ENCODE measurements at places on chromosomes 7 and 10.

DNA sequence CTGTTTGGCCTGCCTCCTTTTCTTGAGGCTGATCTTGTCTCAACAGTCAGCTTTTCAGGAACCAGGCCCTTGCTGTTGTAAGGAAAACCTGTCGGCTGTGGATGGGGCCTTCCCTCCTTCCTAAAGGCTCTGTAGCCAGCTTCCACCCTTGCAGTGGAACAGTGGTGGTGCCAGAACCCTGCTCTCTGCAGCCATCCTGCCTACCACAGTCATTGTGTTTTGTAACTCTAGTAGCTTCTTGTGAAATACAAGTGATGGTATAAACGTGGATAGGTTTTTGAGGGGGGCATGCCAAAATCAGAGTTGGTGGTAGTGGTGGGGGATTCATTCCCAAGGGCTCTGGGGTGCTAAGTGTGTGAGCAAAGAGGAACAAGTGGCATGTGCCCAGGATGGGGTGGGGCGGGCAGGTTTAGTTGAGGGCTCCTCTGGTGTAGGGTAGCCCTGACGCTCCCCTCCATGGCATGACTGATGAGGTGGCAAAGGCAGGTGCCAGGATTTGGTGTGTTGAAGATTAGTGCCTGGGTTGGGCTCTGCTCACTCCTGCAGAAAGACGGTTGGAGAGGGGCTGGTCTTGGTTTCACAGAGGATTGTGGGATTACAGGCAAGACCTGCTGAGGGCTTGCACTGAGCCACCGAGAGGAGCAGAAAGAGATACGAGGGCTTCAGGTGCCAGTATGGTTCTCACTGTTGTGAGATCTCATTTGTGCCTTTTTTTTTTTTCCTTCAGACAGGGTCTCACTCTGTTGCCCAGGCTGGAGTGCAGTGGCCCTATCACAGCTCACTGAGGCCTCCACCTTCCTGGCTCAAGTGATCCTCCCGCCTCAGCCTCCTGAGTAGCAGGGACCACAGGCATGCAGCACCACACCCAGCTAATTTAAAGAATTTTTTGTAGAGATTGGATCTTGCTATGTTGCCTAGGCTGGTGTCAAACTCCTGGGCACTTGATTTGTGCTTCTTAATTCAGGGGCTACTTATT is 7.4 kb downstream of the TSPAN14 start:
- no peak for DNase-seq

DNA sequence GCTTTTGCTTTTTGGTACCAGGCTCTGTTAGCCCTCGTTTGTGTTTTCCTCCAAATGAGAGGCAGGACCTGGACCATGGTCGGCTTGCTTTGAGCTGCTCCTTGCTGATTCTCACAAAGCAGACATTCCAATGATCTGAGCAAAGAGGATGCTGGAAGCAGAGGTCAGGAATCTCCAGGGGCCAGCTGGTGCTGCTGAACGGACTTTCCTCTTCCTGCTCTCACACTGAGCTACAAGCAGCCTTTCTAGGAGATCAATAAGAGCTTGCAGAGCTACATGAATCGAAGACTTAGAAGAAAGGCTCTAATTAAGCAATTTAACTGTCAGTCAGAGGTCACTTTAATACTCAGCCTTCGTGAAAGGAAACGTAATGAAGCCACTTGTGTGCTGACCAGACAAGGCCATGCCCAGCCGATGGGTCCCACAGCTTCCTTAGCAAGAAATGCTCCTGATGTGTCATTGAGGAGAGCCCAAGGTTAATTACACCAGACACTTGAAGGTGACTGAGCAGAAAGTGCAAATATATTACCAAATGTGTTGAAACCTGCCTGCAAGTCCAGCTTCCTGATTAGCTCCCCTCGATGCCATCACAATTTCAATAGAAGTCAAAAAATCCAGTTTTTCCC is 151.3 kb upstream of the RSU1 start:
- peak; percentile 87 for DNase-seq

DNA sequence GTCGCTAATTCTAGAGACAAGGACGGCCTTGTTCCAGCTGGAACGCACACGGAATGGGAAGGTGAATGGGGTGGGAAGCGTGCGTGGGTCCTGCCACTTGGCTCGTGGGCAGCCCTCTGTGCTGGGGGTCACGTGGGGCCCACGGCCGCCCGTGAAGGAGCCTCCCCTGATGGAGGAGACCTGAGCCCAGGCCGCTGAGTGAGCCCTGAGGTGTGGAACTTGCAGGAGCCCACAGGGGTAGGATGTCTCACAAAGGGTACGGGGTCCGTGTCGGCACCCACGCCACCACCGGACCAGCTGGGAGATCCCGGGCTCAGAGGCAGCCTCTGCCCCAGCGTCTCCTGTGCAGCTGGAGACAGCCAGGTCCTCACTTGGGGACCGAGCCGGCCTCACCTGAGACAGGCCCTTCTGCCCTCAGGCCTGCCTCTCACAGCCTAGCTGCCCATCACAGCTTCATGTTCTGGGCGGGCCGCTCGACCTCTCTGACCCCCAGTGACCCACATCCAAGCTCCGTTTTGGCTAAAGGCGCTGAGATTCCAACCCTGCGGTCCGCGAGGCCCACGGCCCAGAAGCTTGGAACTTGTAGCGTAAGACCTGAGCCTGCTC is 84.8 kb downstream of the FOXL3 start:
- no peak for DNase-seq

GRCh38 chr10:127372361-127372760 is 176.0 kb upstream of the INSYN2A start:
- DNase-seq = no peak

- DNase-seq = no peak
Measured at GRCh38 chr10:88119160-88119559, 255.7 kb downstream of the PTEN start.

DNA sequence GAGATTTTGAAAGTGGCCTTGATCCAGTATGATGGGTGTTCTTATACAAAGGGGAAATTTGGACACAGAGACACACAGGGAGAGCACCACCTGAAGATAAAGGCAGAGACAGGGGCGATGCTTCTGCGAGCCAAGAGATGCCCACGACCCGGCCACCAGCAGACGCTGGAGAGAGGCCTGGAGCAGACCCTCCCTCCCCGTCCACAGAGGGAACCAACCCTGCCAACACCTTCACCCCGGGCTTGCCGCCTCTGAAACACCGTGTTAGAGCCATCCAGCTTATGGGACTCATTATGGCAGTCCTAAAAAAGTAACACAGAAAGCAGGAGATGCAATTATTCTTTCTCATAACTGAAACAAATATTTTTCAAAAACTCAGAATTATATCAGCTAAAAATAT is 303.3 kb upstream of the SHH start:
- no peak for DNase-seq

GRCh38 chr7:37448011-37448635 is 541 bp downstream of the ELMO1 start:
- DNase-seq = no peak
